ENCODE measurements at places on chromosomes 7 and 10.

DNA sequence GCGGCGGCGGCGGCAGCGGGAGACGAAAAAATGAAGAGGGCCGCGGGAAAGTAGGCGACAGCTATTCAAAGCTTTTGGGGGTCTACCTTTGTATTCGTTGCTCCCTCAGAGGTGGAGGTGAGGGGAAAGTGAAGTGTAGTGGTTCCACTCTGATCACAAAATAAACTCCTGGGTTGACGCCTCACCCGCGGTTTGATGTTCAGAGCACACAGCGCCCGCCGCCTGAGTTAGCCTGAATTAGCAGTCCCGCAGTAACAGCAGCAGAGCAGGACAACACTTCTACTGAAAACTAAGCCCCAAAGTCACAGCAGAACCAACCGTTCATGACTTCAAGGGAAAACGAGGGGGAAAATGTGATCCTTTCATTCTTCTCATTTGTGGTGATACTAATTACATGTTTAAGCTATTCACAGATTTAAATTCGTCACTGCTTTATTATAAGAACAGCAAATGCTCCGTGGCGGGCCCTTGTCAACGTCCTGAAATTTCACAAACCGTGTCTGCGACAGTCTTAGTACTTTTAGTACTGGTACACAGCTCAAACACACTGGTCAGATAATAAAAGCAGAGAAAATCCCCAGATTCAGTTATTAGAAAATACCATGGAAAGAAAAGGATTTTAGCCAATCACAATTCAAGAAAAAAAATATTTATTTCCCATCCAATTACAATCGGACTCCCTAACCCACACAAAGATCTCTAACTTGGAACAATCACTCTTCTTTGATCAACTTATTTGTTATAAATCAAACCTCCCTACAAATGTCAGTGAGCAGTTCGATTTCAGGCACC, 563 bp upstream of the JMJD1C start:
- peak; percentile 61 for DNase-seq

DNA sequence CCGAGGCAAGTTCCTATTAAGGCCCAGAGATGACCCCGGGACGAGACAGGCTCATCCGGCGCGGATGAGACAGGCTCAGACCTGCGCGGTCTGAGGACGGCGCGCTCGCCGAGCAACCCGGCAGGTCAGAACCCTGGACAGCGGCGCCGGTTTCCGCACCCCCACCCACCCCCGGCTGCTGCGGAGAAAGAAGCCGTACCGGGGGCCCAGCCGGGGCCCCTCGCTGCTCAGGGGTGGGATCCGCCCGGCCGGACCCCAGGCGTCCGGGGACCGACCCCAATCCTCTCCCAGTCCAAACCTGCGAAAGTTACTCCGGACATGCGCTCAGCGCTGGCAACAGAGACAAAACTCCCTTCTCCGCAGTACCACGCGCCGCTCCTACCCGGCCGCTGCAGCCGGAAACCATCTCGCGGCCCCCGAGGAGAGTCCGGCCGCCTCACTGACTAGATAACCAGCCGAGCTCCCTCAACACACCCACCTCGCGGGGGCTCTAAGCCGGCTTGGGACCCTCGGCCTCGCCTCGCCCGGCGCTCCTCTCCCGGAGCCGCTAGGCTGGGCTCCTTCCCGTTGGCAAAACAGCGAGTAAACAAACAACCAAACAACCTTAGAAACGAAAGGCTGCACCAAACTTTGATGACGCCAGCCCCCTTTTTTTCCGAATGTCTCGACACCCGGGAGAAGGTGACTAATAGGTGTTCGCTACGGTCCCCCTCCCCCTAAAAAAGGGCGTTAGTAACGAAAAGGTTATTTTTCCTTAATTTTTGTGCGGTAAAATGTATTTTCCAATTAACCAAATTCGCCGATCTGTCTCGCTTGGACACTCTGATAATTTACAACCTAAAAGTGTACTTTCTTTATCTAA, 2.3 kb upstream of the DRGX start:
- peak; percentile 43 for DNase-seq

GRCh38 chr10:112634096-112634830, 187.2 kb downstream of the VTI1A start:
- peak; percentile 16 for DNase-seq

DNA sequence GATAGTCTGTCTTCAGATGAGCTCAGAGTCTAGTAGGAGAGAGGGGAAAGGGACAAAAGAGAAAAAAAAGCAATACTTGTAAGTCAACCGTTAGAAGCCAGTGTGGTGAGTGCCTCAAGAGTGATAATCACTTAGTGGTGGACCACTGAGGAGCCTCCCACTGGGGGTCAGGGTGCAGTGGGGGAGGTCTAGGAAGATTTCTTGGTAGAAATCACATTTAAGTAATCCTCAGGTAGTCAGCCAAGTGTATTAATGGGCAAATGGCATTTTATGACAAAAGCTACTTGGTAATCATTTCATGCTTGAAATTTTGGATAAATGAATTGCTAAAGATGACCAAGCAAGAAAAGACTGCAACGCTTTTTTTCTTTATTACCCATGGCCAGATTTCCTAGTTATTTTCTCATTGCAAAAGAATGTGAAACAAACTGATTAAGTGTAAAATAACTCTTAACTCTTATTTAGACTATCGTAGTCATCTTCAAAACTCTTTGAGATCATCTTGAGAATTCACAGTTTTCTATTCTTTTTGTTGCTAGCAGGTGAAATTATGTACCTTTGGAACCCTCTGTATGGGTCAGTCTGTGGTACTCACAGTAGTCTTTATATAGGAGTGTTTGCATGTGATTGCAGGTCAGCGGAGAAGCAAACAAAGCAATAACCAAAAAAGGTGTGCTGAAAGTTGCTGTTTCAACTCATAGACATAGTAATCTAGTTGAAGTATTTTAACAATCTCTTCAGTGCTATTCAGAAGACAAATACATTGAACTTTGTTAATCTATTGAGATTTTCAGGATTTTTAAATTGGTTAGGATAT, 63.9 kb downstream of the PPP1R9A start:
- peak; percentile 74 for DNase-seq

- peak; percentile 50 for DNase-seq
These were observed 25.1 kb downstream of the GALNT11 start for GRCh38 chr7:152050547-152050971.

GRCh38 chr10:5002013-5002727, 1.5 kb downstream of the AKR1C2 start:
- no peak for DNase-seq

GRCh38 chr7:4307316-4308204, 374.5 kb upstream of the FOXK1 start:
- DNase-seq = no peak

DNA sequence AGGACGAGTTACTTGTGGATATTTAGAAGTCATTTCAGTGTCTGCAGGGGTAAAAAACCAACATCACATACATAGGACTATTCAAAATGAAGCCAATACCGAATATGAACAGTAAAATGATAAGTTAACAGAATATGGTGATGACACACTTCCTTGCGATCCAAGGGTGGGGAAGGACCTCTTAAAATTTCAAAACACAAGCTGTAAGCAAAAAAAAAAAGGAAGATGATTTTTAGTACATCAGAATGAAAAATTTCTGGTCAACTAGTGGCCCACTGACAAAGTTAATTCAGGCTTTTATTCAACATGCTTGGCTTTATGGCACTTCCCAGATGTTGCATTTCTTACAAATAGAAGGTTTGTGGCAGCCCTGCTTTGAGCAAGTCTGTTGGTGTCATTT, 19.0 kb upstream of the GALNTL5 start:
- DNase-seq = no peak

DNA sequence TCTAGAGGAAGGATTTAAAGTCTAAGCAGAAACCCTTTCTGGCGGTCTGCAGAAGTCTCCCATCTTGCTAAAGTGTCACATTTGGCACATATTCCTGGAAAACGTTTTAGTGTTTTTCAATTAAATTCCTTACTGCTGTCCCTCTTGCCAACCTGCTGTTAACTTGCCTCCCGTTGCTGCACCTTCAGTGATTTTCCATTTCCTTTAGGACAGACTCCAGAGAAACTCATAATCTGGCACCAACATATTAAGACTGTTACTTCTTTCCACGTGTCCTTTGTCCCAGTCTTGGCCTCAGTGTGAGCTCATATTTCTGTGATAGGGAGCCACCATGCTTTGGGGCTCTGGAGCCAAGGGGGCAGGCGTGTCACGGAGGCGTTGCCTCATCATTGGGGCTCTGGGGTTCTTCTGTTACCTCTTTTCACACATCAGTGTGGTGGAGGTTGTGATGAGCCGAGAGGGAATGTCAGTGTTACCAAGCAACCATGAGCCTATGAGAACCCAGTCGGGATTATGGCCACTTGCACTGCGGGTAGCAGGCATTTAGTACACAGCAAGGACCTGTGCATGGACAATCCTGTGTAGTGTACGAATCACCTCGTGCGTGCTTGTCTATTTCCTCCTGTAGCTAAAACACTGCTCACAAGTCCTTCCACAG, 26.0 kb upstream of the ZNF32 start:
- DNase-seq = no peak

DNA sequence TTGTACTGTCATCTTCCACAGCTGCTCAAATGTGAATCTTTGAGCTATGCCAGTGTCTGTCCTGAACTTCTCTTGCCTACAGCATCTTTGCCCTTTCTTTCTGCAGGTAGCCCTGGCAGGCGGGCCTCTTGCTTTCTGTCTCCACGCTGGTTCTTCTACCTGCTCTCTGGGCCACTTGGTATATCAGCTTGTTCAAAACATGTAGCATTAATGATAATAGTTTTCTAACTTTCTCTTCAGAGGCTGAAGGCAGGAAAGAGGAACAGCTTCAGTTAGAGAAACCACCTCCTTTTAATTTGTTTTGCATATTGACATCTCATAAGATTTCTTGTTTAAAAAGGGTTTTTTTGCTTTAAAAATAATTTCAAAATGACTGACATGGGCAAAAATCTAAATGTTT, 923 bp upstream of the FGL2 start:
- no peak for DNase-seq

DNA sequence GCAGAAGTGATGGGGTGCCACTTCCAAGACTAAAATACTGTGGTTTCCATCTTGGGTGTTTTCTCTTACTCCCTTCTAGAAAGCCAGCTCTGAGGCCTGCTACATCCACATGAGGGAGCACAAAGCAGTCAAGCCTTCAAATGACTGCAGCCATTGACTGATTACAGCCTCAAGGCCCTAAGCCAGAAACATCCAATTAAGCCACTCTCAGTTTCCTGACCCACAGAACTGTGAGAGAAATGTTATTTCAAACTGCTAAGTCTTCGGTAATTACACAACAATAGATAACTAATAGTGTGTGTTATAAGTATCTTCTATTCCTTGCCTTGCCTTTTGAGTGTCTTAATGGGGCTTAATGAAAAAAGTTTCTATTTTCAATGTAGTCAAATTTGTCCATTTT, 24.8 kb downstream of the BRAF start:
- DNase-seq = no peak
